ENCODE measurements at places on chromosomes 2 and 18. TPM values are rescaled to one million over a fixed set of nuclear protein-coding genes. Genes with fewer than 3 reads are reported as not detected.

GFPT1 gene
- polyA plus RNA-seq = 7.0 TPM

FBLN7 gene
- polyA plus RNA-seq = 4.8 TPM

REEP1 gene
- polyA plus RNA-seq = 1.3 TPM

ERBB4 gene
- polyA plus RNA-seq = 0.16 TPM
